ENCODE measurements at places on chromosomes 5 and 9. TPM values are rescaled to one million over a fixed set of nuclear protein-coding genes. Genes with fewer than 3 reads are reported as not detected.

- no peak for DNase-seq
Measured at GRCh38 chr9:109101202-109101595, 18.5 kb downstream of the TMEM245 start.

GRCh38 chr9:120928483-120929228 is 2.1 kb upstream of the TRAF1 start:
- DNase-seq: peak; percentile 93

GRCh38 chr5:128763321-128763720 is 202.0 kb upstream of the SLC27A6 start:
- DNase-seq: no peak

The CD274 gene
- 242 TPM for total RNA-seq

Measured in natural killer cell treated with Interleukin-12 subunit alpha and Interleukin-12 subunit beta and Interleukin-15 and Interleukin-18, amount 100 ng/mL, for 72 hours (primary cell).